ENCODE measurements at places on chromosomes 11 and 22.

DNA sequence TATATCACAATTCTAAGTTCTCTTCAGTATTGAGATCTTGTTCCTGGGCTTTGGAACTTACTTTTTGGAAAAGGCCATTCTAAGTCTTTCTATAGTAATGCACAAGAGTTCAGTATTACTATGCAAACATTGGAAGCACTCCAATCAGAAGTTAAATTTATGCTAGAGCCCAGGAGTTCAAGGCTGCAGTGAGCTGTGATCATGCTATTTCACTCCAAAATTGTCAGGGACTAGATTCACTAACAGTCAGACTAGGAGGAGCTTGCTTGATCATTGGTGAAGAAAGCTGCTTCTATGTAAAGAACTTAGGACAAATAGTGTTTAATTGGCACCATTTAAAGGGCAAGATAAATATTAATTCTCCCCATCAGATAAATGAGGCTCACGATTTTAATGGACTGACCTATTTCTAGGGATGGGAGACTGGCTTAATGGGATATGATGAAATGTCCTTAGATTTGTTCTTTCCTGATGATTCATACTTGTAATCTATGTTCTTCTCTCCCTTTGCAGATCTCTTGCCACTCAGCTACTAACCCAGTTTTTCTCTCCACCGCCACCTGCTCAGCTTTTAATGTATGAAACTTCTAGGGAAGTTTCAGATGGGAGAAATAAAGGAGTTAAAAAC is 32.6 kb upstream of the TMEM123 start:
- DNase-seq = no peak

DNA sequence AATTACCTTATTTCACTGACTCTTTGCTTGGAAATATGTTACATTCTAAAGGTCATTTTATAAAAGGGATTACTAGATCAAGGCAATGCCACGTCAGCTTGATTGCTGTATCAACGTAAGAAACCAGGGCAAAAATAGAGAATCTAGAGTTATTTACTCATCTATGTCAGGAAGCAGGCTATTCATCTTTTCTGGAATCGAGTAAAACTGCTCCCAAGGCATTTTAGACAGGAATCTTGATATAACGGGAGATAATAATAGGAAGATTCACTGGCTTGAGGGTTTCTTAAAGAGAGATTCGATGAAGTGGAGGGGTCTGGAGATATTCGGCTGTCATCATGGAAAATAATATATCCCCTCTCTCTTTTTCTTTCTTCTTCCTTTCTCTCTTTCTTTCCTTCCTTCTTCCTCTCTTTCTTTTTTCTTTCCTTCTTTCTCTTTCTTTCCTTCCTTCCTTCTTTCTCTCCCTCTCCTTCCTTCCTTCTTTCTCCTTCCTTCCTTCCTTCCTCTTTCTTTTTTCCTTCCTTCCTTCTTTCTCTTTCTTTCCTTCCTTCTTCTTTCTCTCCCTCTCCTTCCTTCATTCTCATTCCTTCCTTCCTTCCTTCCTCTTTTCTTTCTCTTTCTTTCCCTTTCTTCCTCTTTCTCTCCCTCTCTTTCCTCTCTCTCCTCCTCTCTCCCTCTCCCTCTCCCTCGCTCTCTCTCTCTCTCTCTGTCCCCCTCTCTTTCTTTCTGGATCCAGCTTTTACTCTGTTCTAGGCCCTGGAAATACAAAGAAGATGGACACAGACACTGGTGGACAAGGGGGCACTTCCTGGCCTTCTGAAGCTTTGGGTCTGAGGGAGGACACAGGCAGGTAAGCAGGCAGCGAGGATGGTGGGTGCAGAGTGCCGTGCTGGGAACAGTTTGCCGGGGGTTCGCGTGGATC is 18.1 kb upstream of the RASD2 start:
- DNase-seq = no peak

GRCh38 chr11:19788435-19788834 is 75.8 kb downstream of the NAV2 start:
- no peak for DNase-seq

- no peak for DNase-seq
Observed at GRCh38 chr11:8333811-8334401, 70.2 kb upstream of the LMO1 start.

Data from activated CD8-positive, alpha-beta memory T cell treated with anti-CD3 and anti-CD28 coated beads, Interleukin-2, amount 50 U/mL, for 4 hours (primary cell).